Dorsolateral prefrontal cortex (tissue), 122 donors: ENCODE measurements at places on chromosomes 6 and 20.

- no peak for DNase-seq
Observed at GRCh38 chr20:50092436-50092835, 20.5 kb downstream of the UBE2V1 start.

- no peak for DNase-seq
Observed at GRCh38 chr6:27205375-27206278, 41.9 kb upstream of the PRSS16 start.

DNA sequence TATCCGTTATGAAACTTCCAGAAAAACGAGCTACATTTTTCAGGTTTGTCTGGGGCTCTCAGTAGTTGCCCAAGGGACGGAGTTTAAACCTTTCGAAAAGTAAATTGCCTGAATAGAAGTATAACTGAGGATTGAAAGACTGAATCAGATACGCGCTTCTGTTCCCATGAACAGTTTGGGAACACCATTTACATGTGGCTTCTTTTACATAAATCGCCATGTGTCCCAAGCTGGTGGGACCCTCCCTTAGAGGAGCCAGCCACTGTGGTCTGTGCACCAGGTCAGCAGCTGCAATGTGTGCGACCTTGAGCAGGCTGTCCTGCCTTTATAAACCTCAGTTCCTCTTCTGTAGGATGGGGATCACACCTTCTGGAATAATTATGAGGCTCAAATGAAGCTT is 11.0 kb downstream of the ENTPD6 start:
- no peak for DNase-seq

DNA sequence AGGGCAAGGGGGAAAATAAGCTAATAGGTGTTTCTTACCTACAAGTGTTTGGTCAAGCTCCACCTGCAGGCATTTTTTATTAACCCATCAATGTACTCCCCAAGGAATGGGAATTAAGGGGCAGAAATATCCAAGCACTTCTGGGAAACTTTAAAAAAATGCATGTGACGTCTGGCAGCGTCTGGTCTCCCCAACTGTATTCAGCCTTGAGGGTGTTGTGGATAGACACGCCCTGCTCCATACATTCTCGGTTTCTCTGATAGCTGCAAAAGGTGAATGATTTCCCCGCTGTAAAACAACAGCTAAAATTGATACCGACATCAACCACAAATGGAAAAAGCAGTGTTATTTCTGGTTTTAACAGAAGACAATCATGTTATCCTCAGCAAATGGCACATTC is 2.5 kb upstream of the FOXQ1 start:
- no peak for DNase-seq

GRCh38 chr6:129852257-129852858 is 8.8 kb downstream of the TMEM244 start:
- DNase-seq, result no peak

DNA sequence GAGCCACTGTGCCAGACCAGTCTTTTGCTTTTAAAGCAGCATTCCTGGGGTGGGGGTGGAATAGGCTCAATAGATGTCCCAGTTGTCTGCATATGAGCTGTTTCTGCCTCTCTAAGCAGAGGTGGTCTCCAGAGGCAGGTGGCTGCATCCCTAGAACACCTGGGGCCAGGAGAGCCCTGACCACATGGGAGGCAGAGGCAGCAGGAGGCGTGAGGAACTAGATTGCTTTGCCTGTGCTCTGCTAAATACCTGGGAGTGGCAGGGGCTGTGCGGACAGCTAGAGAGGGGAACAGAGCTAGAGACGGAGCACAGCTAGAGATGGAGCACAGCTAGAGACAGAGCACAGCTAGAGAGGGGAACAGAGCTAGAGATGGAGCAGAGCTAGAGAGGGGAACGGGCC is 29.1 kb upstream of the CLDN20 start:
- no peak for DNase-seq

- DNase-seq, result peak; percentile 50
Observed at GRCh38 chr20:46255440-46256104, 52.7 kb downstream of the CDH22 start.

DNA sequence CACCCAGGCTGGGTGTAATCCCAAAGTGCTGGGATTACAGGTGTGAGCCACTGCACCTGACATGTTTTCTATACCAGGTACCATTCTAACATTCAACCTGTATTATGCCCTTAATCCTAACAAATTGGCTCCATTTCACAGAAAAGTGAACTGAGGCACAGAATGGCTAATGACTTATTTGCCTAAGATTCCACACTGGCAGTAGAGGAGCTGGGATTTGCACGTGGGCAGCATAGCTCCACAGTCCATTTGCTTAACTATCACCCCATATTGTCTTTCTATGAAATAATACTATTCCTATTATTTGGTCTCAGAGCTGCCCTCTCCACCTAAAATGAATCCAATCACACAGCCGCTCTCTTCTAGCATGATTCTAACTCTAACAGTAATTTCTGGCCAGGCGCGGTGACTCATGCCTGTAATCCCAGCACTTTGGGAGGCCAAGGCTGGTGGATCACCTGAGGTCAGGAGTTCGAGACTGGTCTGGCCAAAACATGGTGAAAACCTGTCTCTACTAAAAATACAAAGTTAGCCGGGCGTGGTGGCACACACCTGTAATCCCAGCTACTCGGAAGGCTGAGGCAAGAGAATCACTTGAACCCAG is 23.3 kb upstream of the MYMX start:
- no peak for DNase-seq

- no peak for DNase-seq
Observed at GRCh38 chr6:27238010-27238983, 9.2 kb upstream of the PRSS16 start.

DNA sequence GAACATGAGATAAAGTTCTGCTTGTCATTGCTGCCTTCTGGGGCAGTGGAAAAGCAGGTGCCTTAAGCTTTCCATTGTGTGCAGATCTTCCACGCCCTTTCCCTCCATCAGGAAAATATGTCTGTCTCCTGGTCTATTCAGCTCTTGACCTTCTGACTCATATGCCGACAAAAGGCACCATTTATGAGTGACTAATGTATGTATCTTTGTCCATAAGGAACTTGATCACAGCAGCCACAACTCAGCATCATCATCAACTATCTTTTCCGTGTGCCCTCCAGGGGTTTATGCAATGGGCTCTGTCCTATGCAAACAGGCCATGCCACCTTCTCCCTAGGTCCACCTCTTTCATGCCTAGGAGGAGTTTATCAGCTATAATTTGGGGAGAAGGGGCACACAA is 102.7 kb upstream of the QKI start:
- no peak for DNase-seq

DNA sequence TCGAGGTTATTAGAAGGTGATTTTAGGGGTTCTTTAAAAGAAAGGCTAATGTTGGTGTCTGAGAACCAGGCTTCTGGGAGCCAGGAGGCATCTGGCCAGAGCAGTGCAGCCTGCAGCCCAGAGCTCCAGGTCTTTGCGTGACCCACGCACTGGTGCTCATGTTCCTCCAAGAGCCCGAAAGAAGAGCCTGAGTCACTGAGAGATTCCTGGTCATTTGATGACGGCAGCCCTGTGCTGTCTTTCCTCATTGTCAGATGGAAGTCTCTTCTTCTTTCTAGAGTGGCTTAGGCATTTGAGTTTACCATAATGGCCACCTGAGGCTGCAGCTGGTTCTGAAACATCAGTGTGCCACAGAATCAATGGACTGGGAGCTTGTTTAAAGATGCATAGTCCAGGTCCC is 46.4 kb downstream of the CD109 start:
- no peak for DNase-seq

DNA sequence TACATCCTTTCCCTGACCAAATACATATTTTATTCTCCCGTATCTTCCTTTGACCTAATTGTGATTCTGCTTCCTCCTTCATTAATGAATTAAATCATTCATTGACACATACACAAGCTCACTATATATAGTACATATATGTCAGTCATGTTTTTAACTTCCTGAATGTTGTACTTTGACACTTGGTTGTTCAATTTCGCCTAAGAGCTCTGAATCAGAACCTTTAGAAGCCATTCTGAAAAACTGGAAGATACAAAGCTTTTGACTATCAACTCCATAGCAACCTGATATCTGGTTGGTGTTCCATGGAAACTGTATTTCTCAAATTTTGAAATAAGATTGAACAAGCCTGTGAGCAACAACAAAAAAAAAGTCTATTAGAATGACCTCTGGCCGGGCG is 27.3 kb upstream of the HFE start:
- no peak for DNase-seq

- DNase-seq, result no peak
Observed at GRCh38 chr6:113203715-113204110, 653.4 kb upstream of the MARCKS start.

- DNase-seq, result no peak
Observed at GRCh38 chr20:54344832-54345231, 130.6 kb upstream of the DOK5 start.

- DNase-seq, result no peak
Observed at GRCh38 chr6:169911264-169912263, 160.1 kb downstream of the ERMARD start.

DNA sequence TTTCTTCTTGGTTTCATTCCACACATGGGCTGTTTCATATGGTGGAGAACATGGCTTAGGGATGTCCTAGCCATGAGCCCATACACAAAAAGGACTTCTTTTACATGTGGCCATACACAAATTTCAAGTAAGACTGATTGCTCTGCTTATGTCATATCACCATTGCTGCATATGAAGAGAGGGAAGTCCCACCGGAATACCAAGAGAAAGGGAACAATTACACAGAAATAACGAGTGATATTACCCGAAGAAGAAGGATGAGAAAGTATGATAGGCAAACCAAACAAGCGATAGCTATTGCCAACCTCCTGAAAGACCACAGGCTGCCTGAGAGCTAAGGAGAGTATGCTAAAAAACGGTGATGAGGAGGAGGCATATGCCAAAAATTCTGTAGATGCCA is 70.5 kb upstream of the TNFRSF21 start:
- DNase-seq, result no peak

DNA sequence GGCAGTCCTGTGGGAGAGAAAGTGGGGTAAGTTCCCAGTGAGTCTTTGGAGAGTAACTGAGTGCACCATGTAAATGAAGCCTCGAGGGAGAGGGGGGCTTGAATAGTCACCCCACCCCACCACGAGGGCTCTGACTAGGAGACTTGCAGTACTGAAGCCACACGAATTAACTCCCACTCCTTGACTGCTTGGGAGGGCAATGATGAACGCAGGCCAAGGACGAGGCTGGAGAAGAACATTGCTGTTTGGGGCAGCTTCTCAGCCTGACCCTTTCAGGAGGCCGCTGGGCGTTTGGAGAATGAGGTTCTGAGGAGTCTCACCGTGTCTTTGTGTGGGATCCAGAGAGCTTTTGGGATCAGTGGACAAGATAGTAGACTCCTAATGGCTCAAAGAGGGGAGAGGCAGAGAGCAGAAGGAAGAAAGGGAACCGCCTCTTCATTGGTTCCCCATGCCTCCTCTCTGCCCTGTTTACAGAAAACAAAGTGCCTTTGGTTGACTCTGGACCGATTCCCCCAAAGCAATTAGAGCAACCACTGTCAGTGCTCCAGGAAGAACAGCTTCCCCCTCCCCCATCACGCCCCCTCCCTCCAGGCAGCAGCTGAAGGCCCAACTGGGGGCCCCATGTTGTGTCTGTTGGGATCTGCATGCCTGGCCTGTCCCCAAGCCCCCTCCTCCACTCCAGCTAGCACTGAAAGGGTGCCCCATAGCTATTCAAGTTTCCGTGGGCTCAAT is 41.7 kb upstream of the CDKN1A start:
- no peak for DNase-seq

GRCh38 chr6:70586114-70586513 is 19.4 kb downstream of the SDHAF4 start:
- DNase-seq, result no peak

DNA sequence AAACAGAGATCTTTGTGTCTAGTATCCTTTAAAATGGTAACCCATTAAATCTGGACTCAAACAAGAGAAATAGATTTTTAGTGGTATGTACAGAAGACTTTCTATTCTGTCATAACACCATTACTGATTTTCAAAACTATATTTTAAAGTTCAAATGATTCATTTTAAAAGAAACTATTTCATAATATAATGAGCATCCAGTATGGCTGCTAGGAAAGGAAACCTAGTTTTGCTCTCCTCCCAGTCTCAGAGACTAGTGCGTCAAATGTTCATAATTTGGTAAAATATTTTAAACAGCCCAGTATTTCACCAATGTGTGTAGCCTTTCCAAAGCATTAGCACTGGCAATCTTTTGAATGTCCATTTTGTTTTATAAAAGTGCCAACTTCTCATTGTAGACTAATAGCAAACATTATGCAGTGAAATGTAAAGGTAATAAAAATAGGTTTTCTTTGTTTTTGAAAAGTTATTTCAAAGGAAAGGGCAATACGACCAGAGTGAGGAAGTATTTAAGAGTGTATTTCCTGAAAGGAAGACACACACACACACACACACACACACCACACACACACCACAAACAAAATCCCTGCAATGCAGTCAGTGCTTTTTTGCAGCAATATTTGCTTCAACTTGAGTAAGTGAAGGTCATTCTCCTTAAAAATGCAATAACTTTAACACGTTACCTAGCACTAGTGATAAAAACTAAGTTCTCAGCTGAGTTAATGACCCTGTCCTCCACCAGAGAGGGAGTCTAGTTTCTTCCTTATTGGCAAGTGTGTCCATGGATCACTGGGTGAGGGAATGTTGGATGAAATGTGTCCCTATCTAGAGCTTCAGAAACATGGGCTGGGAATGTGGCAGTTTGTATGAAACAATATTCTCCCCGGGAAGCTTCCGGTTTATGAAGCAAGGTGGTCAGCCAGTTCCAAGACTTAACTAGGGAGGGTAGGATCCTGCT is 4.6 kb downstream of the PPP1R3G start:
- DNase-seq, result no peak

DNA sequence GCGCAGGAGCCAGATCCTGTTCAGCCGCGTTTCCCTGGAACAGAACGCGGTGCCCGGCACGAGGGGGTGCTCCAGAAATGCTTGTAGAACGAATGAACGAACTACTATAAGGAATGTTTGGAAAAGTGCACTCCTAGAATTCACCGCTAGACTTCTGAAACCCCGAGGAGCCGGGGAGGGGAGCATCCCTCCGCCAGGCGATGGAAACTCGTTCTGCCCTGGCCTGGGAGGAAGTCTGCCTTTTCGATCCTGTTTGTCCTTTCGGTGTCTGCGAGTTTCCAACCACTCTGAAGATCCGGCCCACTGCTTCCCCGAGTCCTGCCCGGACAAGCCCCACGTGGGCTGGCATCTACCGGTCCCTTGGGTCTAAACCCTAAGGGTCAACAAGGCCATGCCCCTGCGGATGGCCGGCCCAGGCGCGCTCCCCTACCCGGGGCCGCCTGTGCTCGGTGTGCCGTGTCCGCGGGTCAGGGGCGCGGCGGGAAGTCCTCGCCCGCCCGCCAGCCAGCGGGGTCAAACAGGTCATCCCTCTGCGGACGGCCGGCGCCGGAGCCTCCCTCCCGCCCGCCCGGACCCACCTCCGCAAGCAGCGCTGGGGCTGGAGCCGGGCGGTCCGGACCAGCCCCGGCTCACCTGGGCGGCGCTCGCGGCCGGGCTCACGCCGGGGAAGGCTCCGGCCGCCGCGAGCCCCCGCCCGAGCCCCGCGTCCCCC is 526 bp downstream of the SULF2 start:
- DNase-seq, result no peak

DNA sequence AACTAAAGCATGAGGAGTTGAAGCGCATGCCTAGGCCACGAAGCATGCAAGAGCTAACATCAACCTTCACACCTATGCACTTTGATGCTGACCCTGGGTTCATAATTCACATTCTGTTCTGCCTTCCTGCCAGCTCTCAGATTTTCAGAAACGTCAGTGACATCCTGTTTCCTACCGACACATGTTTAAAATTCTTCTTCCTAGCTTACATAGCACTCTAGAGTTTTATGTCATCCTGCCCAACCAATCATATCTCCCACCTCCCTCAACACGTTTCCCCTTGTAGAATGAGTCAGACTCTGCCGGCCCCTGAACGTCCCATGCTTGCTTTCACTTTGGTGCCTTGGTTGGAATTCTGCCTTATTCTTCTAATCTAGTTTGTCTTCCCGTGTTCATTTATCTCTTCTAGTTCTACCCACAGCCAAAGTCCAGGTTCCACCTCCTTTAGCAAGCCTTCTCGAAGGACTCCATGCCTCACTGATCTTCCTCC is 97.2 kb upstream of the MAP7 start:
- DNase-seq, result no peak
